ENCODE measurements at places on chromosomes 13 and 19.

- DNase-seq = peak; percentile 32
Measured at GRCh38 chr13:94394723-94395122, 84.8 kb downstream of the DCT start.

DNA sequence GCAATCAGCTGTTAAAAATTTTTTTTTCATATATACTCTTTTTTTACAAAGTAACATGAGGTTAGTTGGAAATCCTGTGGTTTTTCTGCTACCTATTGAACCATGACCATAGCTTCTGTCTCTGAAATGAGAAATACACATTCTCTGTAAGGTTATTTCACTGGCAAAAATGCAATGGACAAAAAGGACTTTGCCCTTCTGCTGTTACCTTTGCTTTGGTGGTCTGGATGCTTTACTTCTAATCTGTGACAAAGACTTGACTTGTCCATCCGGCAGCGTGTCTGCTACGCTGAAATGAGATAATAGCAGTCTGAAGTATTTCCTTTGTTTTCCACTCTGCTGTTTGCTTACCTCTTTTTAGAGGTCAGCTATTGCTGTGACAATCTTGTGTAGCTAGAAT, 412.8 kb downstream of the SLITRK6 start:
- DNase-seq = peak; percentile 29

- no peak for DNase-seq
Measured at GRCh38 chr13:107324416-107325204, 756.7 kb upstream of the ARGLU1 start.

DNA sequence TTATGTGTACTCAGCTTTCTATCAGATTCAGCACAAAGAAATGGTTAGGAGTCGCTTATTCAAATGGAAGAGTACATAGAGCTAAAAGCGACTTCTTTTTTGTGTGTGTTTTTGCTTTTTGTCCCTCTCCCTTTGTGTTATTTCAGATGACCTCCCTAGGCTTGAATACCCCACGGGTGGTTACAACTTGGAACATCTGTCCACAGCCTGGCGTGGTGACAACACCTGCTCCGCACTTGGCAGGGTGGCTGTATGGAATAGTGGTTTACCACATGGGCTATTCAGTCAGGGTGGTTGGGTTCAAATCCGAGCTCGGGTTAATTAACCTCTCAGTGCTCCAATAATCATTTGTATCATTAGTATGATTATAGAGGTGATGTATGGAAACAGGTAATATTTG, 151.6 kb upstream of the FREM2 start:
- DNase-seq = peak; percentile 94

GRCh38 chr19:57192993-57193392, 1.7 kb downstream of the ZNF264 start:
- DNase-seq = no peak

GRCh38 chr13:21130116-21130515, 46.2 kb downstream of the SKA3 start:
- no peak for DNase-seq

GRCh38 chr13:94352057-94352456, 127.4 kb downstream of the DCT start:
- DNase-seq = no peak

DNA sequence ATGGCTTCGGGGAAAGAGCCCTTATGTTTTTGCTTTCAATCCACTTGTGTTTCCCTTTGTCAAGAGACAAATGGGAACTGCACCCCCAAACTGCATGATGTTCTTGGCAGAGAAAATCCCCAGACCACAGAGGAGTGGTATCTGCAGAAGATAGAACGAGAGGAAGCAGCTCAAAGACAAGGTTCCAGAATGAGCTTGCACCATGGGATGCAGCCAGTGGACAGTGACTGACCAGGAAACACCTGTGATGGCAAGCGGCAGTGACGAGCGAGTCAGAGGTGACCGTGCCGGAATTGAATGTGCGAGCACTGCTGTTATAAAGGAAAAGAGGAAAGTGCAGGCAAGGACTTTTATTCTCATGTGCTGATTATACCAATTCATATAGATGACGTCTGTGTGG, 46.3 kb downstream of the IRS2 start:
- DNase-seq = no peak

DNA sequence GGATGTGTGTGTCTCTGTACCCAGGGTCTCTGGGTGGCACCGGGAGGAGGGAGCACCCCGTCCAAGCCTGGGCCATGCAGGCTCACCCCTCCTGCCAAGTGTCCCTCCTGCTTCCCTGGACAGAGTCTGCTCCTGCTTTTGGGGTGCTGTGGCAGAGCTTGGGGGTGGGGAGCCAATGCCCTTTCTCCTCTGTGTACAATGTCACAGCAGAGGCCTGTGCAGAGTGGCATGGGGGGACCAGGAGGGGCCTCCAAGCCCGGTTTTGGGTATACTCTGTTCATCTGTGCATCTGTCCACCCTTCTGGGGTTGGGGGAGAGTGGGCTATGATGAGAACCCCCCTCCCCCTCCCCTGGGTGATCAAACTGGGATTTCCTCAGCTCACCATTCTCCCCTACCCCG, 33.5 kb downstream of the PDE4A start:
- DNase-seq = no peak

GRCh38 chr13:43764349-43764748, 22.4 kb downstream of the ENOX1 start:
- DNase-seq = no peak

DNA sequence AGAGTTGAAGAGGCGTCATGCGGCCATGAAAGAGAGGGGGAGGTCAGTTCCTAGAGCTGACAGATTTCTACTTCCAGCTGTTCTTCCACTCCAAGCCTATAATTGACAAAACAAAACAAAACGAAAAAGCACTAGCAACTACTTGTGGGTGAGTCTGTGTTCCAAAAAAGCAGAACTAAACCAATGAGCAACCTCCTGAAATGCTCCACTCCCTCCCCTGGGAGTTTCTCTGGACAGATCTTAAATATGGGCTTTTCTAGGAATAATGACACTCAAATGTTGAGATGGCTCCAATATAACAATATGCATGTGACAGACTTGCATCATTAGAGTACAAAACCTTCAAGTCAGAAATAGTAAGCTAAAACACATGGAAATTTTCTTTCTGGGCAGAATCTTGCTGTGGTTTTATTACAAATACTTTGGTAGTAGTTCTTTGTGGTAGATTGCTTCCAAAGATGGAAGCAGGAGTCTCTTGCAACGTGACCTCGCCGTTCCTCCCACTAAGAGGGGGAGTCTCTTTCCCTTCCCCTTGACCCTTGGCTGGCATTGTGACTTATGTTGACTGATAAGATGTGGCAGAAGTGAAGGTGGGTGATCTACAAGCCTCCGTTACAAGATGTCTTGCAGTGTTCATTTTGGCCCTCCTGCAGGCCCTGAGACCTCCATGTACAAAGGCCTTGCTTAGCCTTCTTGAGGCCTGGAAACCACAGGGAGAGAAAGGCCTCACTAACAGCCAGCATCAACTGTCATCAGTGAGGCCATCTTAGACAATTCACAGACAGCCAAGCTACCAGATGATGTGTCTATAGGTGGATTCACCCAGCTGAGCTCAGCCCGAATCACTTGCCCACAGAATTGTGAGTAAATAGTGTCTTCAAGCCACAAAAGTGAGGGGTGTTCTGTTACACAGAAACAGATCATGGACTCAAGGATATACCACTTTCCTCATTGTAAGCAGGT, 173.1 kb upstream of the RFC3 start:
- no peak for DNase-seq

DNA sequence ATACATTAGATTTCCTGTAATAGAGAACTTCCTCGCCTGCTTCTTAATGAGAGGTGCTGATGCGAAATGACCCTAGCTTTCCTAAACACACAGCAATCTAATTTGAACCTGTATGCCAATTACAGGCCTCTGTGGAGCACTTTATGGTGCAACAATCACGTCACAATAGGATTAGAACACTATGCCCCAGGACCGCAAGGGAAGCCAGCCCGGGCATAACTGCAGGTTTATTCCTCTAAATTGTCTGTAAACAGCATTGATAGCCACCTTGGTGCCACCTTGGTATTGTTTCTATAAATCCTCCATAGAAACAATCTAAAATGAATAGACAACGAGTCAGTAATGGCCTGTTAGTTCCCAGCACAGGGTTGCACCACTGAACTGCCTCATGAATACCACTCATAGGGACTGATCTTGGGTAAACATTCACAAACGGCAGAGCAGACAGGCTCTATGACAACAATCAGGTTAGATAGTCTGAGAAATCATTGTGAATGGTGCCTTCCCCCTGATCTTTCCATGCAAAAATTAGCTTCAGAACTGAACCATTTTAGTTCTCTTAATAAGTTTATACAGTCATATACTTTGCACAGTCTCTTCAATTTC, 182.5 kb upstream of the OBI1 start:
- peak; percentile 93 for DNase-seq

- no peak for DNase-seq
Measured at GRCh38 chr19:5042556-5042955, 73.6 kb downstream of the KDM4B start.
